ENCODE measurements at places on chromosomes 2 and 18.

DNA sequence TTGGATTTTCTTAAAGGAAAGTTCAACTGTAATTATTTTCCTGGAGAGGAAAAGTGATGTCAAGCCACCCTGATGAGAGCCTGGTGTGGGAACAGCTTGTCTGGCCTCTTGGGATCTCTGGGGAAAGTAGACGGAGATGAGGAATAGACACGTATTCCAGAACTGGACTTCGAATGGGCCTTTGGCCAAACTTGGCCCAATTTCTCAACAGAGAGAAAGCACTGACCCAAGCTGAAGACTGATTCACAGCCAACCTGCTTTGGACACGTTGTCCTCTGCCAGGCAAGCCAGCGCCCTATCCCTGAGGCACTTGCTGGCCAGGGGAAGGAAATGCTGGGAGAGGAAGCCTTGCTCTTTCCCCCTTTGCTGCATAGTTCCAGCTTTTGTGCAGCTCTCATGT, 70.8 kb upstream of the CTAGE1 start:
- DNase-seq: no peak

GRCh38 chr2:123695426-123695825, 329.7 kb upstream of the CNTNAP5 start:
- DNase-seq: no peak

DNA sequence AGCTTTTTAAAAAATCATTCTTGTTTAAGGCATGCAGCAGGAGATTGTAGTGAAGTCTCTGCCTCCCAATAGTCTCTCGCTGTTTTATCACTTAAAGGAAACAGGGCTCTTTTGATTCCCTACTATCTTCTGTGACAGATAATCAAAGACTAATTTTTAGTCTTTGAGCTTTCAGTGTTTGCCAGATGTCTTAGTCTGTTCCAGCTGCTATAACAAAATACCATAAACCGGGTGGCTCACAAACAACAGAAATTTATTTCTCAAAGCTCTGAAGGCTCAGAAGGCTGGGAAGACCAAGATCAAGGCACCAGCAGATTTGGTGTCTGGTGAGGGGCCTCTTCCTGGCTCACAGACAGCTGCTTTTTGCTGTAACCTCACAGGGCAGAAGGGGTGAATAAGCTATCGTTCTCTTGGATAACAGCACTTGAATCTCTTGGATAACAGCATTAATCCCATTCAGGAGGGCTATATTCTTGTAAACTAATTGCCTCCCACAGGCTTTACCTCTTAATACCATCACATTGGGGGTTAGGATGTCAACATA, 37.8 kb upstream of the STAT4 start:
- DNase-seq: no peak

DNA sequence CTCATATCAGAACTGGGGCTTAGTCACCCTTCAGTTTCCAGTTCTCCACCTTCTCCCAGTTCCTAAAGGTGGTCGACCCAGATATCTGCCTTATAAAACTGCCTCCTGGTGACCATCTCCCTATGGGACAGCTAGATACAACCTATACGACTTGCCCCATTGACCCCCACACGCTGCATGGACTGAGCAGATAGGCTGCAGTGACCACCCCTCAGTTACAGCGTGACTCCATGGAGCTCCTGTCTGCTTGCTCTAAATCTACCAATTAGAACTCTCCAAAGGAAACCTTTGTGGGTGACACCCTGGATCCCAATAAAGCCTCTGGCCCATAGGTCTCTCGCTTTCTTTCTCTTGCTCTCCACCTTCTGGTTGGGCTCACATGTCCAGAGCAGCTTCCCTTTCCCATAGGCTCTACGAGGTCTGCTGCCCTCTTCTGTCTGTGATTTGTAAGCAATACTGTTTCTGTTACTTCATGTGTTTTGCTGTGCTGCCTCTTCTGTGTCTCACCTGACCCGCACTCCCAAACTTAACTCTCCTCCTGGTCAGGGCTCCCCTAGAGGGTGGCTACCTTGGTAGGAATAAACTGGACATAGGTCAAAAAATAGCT, 971.3 kb upstream of the FAM98A start:
- DNase-seq: peak; percentile 70

- no peak for DNase-seq
Observed at GRCh38 chr2:134250840-134251461, 2.9 kb upstream of the MGAT5 start.
